ENCODE measurements at places on chromosomes 2 and 18.

DNA sequence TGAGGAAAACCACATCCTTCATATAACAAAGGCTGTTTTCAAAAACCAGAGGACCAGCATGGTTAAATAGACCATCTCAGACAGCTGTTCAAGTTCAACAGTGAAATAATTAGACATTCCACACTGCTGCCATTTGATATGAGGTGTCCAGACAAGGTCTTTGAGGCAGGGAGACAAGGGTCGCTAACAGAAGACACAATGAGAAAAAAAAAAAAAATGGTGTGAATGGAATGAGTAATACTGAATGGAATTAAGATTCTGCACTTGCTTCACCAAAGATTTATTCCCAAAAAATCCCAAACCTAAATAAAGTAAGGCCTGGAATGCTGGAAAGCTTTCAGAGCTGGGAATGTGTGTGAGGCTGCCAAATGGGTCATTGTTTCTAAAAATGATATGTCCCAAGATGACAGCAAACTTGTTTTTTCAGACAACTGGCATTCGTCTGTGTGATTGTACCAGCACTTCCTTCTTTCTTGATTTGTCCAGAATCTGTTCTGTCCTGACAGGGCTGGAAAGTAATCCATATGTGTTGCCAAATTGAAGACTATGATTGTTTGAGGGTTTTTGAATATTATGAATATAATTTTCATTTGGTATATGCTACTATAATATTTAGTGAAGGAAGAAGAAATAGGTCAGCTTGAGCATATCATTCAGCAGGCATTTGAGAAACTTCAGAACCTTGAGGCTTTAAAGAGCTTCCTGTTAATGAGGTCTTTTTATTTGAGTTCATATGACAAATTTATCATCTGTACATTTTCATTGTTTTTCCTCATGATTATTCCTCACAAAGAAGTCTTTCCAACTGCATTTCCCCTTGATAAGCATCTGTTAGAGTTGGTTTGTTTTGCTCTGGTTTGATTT is 85.2 kb upstream of the ITGA4 start:
- DNase-seq: no peak

GRCh38 chr2:43183743-43184142 is 42.7 kb downstream of the ZFP36L2 start:
- no peak for DNase-seq

GRCh38 chr18:28095631-28096030 is 81.3 kb downstream of the CDH2 start:
- DNase-seq: no peak

GRCh38 chr18:3152294-3152693 is 67.5 kb downstream of the MYOM1 start:
- no peak for DNase-seq

DNA sequence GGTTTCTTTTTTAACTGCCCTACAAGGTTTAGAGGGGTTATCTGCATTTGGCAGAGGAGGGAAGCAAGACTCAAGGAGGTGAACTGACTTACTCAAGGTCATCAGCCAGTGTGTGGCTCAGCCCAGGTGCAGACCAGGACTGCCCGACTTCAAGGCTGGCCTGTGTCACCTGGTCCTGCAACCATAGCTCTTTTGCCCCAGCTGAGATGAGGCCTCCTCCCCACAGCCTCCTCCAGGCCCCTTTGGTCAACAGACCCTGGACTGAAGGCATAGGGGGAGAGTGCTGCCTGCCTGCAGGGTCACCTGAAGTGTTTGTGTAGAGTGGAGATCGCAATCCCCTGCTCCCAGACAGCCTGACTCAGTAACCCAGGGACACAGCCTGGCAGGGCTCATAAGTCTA is 168.5 kb upstream of the GLI2 start:
- no peak for DNase-seq

DNA sequence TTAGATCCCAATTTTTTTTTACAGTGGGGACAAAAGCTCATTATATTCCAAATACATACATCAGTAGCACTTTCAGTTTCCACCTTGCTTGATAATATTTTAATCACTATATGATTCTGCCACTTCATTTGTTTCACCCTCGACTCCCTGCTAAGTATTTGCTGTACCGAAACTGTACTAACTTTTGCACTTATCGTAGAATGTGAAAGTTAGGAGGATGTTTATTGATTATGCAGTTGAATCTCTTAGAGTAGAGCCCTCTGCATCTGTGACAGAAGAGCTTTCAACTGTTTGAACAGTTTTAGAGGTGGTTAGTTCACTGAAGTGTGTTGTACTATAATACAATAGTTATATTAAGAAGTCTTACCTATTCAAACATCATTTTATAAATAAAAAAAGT is 20.8 kb downstream of the NCOA1 start:
- DNase-seq: no peak

GRCh38 chr2:9525266-9525665 is 30.4 kb downstream of the ADAM17 start:
- no peak for DNase-seq

GRCh38 chr2:210190345-210190744 is 19.1 kb upstream of the KANSL1L start:
- no peak for DNase-seq

DNA sequence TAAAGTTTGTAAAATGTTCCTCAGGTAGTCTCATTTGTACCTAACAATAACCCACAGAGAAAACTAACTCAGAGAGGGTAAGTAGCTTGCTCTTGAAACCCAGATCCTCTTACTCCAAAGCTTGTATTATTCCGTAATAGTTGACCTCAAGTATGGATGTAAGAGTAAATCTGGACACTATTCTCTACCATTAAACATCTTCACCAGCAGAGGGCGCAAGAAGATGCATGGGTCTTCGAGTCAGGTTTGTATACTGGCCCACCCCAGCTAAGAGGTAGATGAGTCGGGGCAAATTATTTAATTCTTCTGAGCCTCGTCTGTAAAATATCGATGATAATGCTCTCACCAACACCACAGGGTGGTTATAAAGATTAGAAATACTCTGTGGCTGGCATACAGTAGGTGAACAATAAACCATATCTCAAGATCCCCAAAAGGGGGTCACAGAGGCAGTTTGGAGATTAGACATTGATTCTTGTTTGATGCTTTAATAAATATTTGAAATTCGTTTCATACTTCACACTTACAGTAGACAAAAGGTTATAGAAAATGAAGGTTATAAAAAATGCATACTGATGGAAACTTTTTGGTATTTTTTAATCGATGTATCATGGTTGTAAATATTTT is 3.5 kb upstream of the CABLES1 start:
- peak; percentile 24 for DNase-seq

- no peak for DNase-seq
These were observed 16.7 kb upstream of the GYPC start for GRCh38 chr2:126639276-126639675.

GRCh38 chr2:15804691-15805090 is 135.7 kb upstream of the MYCN start:
- DNase-seq: no peak

DNA sequence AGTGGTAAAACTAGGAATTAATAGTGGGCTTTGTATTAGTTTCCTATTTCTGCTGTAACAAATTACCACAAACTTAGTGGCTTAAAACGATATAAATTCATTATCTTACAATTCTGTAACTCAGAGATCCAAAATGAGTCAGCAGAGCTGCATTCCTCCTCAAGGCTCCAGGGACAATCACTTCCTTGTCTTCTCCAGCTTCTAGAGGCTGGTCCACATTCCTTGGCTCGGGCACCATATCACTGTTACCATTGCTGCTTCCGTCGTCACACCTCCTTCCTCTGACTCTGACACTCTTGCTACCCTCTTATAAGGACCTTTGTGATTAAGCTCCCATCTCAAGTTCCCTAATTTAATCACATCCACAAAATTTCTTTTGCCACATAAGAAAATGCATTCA is 567.8 kb upstream of the KLHL29 start:
- no peak for DNase-seq

DNA sequence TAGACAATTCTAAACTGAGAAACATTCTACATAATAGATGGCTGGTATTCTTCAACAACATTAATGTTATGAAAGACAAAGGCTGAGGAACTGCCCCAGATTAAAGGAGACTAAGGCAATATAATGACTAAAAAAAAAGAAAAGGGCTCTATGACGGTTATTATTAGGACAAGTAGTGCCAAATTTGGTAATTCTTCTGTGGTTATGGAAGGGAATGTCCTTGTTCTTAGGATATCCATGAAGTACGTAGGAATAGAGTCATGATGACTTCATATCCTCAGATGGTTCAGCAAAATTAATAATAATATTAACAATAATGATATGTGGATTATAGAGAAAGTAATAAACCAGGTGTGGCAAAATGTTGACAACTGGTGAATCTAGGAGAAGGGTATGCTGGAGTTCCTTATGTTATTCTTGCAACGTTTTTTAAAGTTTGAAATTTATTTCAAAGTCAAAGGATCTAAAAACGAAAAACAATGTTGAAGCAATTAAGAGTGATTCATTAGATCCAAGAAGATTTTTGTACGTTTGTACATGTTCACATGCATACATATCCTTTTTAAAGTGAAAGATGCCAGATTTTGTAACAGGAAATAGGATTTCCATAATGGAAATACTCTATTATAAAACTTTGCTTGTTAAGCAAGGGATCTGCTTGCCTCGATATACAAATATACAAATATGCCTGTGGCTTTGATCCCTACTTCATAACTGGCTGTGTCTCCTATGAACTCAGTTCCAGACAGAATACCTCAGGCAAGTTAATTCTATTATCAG is 27.7 kb upstream of the STRN start:
- no peak for DNase-seq

- no peak for DNase-seq
These were observed 44.5 kb upstream of the SP3 start for GRCh38 chr2:174009488-174010223.

DNA sequence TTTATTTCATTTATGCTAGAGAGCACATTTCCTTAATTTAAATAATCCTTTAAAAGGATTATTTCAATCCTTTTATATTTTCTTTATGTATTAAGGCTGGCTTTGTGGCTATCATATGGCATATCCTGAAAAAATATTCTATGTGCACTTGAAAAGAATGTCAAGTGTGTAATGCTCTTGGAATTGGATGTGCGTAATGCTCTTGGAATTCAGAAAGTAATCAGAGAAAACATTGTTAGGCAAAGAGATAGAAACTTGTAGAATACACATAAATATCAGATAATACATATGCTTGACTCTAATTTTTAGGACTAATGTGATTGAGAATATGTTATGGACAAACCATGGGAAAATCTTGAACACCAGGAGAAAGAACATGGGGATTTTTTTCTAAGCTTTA is 197.5 kb upstream of the COL3A1 start:
- no peak for DNase-seq

DNA sequence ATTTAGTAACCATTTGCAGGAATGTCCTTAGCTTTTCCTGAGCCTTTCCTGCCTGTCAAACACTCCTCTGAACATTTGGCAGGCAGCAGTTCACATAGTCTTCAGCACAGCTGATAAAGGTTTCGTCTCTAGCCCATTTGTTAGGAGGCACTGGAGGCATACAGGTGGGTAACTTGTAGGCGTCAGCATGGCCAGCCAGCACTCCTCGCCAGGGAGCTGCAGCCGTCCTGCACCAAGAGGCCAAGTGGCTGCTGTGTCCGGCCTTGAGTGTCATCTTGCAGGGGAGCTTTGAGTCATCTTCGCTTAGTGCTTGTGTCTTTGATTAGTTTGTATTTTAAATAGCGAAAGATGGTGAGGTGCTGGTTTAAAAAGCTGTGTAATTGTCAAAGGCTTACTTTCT is 120.3 kb upstream of the NFATC1 start:
- DNase-seq: no peak

GRCh38 chr2:216202626-216203250 is 93.6 kb downstream of the XRCC5 start:
- no peak for DNase-seq

DNA sequence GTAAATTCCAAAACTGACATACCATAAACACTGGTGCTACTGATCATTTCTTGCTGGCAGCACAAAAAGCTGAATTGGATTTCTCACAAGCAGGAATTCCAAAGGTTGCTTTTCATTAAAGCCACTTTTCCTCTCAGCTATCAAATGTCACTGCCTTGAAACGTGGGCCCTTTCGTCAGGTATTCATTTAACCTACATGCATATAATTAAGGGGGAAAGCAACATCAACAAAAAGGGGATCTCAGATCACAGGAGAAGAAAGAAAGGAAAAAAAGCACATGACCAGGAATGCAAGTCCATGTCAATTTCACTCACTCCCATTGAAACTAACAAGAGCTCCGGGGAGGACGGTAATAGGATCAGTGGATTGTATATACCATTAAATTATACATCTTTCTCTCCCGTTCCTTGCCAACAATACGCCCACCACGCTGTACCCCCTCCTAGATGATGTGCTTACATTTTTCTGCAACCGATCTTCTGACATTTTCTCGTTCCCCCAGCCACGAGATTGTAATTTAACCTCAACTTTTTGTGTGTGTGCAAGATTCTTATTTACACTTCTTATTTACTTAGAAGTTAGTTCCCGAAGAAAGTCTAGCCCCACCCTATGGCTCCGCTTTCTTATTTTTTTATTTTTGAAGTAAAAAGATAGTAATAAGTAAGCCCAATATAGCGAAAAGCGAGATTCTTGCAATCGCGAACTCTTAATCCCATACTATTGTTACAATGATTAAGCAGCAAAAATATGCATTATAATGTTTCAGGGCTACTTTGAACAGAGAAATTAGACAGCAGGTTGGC is 725 bp downstream of the FIGN start:
- no peak for DNase-seq

GRCh38 chr18:5891184-5891853 is 4.0 kb downstream of the TMEM200C start:
- no peak for DNase-seq

DNA sequence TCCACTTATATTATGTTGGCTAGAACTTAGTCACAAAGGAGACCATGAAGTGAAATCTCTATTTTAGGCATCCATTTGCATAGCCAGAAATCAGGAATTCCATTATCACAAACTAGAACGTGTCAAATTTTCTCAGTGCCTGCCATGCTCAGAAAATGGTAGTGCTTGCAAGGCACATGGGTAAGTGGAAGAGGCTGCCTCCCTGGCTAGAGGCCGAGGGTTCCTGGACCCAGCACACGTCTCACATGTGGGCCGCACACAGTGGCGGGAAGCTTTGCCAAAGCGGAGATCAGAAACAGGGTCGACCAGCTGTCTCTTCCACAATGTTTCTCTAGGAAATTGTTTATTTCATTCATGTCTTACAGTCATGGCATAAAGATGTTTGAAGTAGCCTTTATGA is 42.3 kb downstream of the TRAF3IP1 start:
- DNase-seq: no peak

DNA sequence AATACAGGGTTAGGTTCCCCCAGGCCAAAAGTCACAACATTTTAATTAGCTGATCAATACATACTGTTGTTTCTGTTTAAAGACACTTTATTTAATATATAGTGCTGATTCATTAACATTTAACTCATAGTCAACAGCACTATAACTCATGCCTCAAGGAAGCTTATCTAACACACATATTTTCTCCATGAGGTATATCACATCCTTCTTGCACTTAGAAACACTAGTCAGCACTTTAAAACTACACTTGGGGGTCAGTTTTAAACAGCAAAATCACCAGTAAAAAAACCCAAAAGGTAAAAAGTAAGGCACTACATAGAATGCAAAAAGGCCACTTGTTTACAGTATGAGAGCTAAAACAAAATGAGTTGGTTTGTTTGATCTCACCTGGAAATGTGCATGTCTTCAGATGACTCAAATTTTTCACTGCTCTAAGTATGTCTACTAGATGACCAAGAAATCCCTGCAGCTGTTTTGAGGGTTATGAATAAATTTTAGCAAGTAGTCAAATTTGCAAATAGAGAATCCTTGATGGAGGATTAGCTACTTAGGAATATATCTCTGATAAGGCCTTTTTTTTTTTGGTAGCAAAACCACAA is 54.1 kb upstream of the EPB41L5 start:
- DNase-seq: no peak

Measured in stimulated activated naive B cell treated with anti-CD40 and anti-IgM and Interleukin-4, amounts not matched to agents 10 μg/mL and 1 μg/mL and 100 μg/mL, for 72 hours (primary cell).